ENCODE measurements at places on chromosomes 12 and 14.

GRCh38 chr14:22541721-22542120, 47.3 kb downstream of the DAD1 start:
- DNase-seq, result no peak

GRCh38 chr14:94517641-94518257, 8.5 kb upstream of the SERPINA12 start:
- no peak for DNase-seq

DNA sequence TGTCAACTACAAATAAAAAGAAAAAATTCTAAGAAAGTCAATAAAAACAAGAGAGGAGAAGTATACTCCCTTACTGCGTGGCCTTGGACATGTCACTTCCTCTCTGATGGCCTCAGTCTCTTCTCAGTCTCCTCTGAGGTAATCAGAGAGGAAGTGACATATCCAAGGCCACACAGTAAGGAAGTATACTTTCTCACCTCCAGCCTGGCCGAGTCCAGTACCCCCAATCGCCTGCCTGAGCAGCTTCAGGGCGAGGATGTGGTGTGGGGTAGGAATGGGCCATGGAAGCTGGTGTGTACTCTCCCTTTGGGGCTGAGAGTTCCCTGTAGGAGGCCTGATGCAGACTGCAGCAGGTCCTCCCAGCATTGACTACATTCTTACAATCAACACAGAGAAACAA, 15.8 kb downstream of the VDR start:
- no peak for DNase-seq

- no peak for DNase-seq
Observed at GRCh38 chr14:39381366-39381765, 50.9 kb downstream of the FBXO33 start.

DNA sequence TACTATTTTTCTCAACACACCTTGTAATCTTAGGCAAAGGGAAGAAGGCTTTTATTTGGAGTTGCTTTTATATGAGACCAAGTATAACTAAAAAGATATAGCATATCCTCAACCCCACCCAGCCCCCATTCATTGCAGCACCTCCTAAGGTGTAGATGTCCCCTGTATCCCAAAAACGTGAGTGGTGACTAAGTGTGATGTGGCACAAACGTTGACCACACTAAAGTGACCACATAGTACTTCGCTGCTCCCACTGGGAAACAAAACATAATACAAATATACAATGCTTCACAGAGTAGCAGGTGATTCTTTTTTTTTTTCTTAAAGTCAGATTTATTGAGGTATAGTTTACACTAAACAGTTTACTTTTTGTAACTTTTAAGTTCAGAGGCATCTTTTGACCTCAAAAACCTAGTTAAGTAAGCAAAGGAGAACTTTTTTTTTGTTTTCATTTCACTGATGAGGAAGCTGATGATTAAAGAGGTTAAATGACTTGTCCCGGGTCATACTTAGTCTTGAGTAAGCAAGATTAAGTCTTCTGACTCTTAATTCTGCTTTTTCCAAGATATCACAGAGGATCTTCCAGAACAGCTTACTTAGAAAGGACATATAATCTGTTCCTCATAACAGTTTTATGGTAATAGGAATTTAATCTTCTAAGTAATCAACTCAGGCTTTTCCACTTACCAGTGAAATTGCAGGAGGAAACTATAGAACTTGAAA, 245.2 kb upstream of the PLEKHG7 start:
- DNase-seq, result no peak

DNA sequence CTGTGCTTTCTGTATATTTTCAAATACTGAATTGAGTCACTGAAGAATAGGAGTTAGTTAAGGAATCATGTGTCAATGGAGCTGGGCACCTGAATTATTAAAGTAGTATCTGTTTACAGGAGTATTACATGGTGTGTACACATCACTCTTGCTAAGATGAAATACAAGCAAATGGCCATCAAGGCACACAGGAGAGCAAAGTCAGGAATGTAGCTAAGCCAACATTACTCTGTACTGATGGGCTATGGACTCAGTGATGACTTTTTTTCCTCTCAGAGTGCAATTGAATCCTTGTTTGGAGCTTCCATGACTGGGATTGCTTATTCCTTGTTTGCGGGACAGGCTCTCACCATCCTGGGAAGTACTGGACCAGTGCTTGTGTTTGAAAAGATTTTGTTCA, 45.5 kb downstream of the SLC4A8 start:
- no peak for DNase-seq

- DNase-seq, result no peak
Observed at GRCh38 chr12:124780336-124780735, 83.3 kb downstream of the SCARB1 start.

GRCh38 chr12:105915997-105916759, 222.6 kb downstream of the NUAK1 start:
- DNase-seq, result no peak

- no peak for DNase-seq
Observed at GRCh38 chr14:60722107-60722356, 2.1 kb downstream of the SIX4 start.

- DNase-seq, result no peak
Observed at GRCh38 chr12:92058664-92059063, 87.0 kb downstream of the BTG1 start.

- DNase-seq, result no peak
Observed at GRCh38 chr14:30532264-30532663, 26.7 kb upstream of the G2E3 start.

DNA sequence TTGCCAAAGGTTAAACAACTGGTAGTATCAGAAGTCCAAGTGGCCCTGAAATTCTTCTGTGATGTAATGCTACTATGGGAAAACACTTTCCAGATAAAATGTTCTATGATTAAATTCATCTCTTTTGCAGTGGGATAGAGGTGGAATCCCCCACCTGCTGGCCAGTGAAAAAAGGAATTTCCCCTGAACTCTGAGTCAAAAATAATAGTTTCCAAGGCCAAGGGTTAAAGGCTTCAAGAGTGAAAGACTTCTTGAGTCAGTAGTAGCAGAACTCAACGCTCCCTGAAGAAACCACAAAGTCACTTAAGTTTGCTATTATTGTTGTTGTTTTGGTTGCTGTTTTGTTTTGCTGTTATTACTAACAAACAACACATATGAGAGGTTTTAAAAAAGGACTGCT, 330.8 kb downstream of the SOX5 start:
- no peak for DNase-seq

DNA sequence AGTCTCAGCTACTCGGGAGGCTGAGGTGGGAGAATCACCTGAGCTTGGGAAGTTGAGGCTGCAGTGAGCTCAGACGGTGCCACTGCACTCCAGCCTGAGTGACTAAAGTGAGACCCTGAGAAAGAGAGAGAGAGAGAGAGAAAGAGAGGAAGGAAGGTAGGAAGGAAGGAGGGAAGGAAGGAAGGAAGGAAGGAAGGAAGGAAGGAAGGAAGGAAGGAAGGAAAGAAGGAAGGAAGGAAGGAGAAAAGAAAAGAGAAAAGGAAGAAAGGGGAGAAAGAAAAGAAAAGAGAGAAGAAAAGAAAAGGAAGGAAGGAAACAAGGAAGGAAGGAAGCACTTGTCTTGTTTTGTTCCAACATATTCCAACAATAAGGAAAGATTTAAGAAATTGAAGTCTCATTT, 7.8 kb downstream of the PRKD1 start:
- no peak for DNase-seq

GRCh38 chr12:16112130-16112529, 165.4 kb downstream of the SLC15A5 start:
- DNase-seq, result no peak

GRCh38 chr14:70239802-70240201, 51.1 kb upstream of the SLC8A3 start:
- no peak for DNase-seq

DNA sequence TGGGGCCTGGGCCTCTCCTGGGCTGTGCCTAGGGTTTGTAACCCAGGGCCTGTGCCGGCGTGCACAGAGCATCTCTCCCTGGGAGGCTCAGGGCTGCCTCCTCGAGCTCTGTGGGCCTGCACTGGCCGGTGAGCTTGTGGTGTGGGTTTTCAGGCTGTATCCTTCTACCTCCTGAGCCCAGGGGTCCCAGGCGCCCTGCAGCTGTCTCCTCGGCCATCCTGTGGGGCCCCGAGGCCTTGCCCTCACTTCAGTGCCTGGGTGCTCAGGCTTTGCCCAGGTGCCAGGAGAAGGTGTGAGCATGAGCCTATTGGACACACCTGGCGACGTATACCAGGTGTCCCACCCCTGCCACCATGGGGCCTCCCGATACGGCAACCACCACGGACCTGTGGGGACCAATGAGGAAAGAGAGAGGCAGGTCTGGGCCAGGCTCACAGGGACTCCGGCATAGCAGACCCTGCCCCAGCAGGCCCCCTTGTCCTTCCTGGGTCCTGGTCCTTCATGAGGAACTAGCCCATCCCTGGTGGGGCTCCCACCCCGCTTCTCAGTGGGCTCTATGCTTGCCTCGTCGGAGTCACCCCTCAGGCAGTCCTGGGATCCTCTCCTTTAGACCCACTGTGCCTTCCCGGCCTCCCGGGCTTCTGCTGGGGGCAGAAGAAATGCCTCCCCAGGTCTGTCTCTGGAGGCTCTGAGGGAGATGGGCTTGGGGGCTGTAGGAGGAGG, 400.2 kb downstream of the TMEM121 start:
- no peak for DNase-seq

GRCh38 chr14:89171168-89171567, 245.9 kb downstream of the FOXN3 start:
- DNase-seq, result peak; percentile 67

DNA sequence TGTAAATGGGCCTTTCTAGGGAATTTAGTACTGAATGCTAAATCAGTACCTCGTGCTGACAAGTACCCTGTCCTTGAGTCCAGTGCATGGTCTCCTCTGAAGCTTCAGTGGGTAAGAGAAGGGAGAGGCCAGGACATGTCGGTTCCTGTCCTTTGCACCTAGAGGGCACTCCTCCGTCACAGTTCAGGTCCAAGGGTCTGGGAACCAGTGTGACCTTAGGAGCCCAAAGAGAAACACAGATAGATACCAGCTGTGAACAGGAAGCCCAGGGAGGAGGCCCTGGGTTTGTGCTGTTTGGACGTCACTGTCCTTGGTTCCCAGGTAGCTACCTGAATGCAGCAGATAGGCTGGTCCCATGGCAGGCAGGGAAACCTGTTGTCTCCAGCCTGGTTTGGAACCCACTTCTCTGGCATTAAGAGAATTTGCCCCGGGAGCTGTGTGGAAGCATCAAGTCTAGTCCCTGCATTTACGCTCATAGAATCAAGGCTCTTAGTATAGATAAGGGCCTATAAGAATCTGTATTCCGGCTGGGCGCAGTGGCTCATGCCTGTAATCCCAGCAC, 3.9 kb upstream of the FGF23 start:
- no peak for DNase-seq

GRCh38 chr12:32819424-32819823, 63.7 kb upstream of the YARS2 start:
- DNase-seq, result no peak

- DNase-seq, result no peak
Observed at GRCh38 chr12:75323663-75324062, 6.5 kb downstream of the CAPS2 start.

- DNase-seq, result no peak
Observed at GRCh38 chr12:18432206-18432605, 170.9 kb downstream of the PIK3C2G start.

GRCh38 chr14:104320611-104321086, 182.3 kb downstream of the KIF26A start:
- DNase-seq, result no peak

- DNase-seq, result no peak
Observed at GRCh38 chr12:45612044-45612794, 117.3 kb upstream of the ARID2 start.

- peak; percentile 47 for DNase-seq
Observed at GRCh38 chr14:60637479-60638315, 11.6 kb downstream of the SIX1 start.

DNA sequence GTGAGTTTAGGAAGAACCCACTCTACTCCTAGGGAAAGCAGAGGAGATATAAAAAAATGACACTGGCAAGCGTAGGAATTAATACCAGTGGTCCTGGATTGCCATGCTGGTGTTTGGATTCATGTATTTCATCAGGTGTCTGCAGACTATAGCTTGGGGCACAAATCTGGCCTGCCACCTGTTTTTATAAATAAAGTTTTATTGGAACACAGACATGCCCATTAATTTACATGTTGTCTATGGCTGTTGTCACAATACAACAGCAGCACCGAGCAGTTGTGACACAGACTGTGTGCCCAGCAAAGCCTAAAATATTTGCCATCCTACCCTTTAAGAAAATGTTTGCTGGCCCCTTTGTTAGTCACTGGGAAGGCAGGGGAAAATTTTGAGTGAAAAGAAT, 553.2 kb downstream of the VRK1 start:
- no peak for DNase-seq

GRCh38 chr14:81028461-81028860, 73.0 kb downstream of the TSHR start:
- DNase-seq, result no peak

- no peak for DNase-seq
Observed at GRCh38 chr12:104604995-104605675, 148.4 kb downstream of the CHST11 start.

- DNase-seq, result no peak
Observed at GRCh38 chr12:132484183-132484890, 5.6 kb upstream of the FBRSL1 start.

GRCh38 chr14:72715850-72716228, 178.1 kb downstream of the DPF3 start:
- no peak for DNase-seq

- no peak for DNase-seq
Observed at GRCh38 chr12:65125247-65125646, 4.1 kb upstream of the WIF1 start.

DNA sequence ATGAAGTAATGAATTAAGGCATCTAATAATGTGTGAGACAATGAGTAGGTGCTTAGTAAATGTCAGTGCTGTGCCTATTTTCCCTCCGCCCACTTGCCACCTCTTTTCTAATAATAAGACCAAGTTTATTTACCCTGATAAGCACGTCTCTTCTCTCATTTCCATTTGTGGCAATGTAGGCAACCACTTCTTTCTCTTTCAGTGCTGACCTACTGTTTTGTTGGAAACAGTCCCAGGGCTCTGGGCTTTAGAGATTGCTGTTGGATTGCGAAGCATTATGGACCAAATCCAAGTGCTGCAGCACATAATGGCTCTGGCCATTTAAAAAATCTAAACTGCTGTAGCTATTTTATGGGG, 141.3 kb upstream of the PLEKHG7 start:
- peak; percentile 93 for DNase-seq

DNA sequence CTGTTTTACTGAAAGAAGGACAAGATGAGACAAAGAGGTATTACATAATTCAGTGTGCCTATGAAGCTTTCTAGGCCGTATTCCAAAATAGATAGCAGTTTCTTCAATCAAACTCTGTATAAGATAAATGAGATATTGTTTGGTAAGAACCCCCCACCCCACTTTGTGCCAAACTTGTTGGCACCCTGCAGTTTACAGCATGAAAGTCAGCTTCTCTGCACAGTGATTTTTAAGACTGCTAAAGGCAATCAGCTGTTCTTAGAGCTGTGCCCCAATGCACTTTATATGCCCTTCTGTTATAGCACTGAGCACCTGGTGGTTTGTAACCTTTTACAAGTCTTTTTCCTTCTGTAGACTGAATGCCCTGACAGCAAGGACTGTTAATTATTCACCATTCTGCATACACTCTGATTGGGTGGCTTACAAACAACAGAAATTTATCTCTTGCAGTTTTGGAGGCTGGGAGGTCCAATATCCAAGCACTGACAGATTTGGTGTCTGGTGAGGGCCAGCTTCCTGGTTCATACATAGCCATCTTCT, 76.7 kb downstream of the ANO4 start:
- no peak for DNase-seq

All from fibroblast of gingiva (primary cell).